ENCODE measurements at places on chromosomes 7 and 10. TPM values are rescaled to one million over a fixed set of nuclear protein-coding genes. Genes with fewer than 3 reads are reported as not detected.

OR2A42 gene
- not detected for total RNA-seq

DEPP1 gene
- 4.3 TPM for total RNA-seq

- no peak overlapping the region for H3K4me3 ChIP-seq
- H3K36me3 ChIP-seq = no peaks in the 10 kb centered on the region
- DNase-seq = no peak
- H3K27ac ChIP-seq = no peak overlapping the region
- H3K27me3 ChIP-seq = no peaks in the 10 kb centered on the region
These were observed 616.9 kb downstream of the PTPRN2 start for GRCh38 chr7:157970744-157971143.

DNA sequence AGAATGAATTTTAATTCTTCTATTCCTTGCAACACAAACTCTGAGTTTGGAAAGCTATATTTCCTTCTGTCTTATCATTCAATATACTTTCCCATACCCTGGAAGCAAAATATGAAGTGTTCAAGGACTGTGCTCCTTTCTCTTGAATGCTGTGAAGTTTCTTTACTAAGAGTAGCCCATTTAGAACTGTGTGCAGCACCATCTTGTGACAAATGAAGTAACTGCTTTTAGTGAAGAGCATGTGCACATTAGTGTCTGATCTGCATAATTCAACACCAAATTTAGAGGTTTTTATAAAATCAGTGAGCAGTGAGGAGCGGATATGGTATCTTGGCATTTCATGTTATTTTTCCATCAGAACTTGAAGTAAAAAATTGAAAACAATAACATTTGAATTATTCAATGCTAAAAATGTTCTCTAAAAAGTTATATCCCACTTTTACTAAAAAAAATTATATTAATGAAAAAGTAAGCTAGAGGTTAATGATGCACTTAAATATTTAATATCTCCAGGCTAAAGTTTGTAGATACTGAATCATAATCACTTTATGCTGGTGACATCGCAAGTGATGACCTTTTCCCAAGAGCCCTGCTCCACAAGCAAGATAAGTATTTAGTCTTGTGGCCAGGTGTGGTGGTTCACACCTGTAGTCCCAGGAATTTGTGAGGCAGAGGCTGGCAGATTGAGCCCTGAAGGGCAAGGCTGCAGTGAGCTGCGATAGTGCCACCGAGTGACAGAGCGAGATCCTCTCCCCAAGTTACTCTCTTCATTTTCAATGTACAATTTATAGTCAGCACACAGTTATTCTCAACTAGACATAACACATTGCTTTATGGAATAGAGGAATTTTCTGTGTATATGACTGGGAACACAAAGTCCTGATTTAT is 108.8 kb upstream of the PCLO start:
- no peak overlapping the region for H3K27ac ChIP-seq
- no peaks in the 10 kb centered on the region for H3K36me3 ChIP-seq
- no peaks in the 10 kb centered on the region for H3K4me1 ChIP-seq
- no peaks in the 10 kb centered on the region for H3K27me3 ChIP-seq
- no peak overlapping the region for H3K4me3 ChIP-seq

Measured in activated CD4-positive, alpha-beta T cell treated with anti-CD3 and anti-CD28 coated beads, Interleukin-2, amount 10 ng/mL, durations not matched to agents 24 days and 14 days (primary cell).